Cardiac septum (tissue), 1 donor: ENCODE measurements at places on chromosomes 16 and 17.

GRCh38 chr16:1899641-1900451 lies 18.4 kb downstream of the HS3ST6 start:
- no peak for DNase-seq

DNA sequence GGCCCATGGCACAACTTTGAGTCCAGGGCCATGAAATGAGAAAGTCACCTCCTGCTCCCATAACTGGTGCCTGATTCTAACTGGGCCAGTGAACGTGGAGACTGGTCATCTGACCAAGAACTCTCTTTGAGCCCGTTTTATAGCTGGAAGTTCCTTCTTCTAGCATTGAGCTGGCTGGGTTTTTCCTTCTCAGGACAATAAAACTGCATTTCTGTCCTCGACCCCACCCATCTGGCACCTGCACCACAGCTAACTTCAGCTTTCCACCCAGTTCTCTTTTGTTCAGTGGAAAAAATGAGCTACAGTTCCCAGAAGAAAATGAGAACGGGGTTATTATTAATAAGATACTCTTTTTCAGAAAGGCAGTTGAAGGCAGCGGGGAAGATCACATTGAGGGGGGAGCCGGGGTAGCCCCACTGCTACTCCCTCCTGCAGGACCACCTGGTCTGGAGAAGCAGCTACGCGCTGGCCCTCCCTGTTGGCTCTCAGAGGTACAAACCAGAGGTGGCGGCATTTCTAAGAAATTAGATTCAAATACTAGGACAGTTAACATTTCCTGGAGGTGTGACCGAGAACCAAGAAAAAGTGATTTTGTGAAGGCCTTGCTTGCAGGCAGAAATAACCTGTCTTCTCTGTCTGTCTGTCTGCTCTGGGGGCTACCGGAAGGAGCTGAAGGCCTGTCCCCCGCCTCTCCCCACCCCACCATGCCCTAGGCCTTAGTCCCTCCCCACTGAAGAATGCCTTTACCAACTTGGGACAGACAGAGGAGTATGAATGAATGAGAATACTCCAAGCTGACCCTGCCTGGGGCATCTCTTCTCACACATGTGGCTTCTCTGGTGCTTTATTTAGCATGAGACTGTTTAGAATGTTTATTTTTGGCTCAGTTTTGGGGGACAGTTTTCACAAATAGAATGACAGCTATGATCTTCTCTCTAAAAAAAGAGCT lies 123.9 kb downstream of the XYLT1 start:
- DNase-seq: no peak

DNA sequence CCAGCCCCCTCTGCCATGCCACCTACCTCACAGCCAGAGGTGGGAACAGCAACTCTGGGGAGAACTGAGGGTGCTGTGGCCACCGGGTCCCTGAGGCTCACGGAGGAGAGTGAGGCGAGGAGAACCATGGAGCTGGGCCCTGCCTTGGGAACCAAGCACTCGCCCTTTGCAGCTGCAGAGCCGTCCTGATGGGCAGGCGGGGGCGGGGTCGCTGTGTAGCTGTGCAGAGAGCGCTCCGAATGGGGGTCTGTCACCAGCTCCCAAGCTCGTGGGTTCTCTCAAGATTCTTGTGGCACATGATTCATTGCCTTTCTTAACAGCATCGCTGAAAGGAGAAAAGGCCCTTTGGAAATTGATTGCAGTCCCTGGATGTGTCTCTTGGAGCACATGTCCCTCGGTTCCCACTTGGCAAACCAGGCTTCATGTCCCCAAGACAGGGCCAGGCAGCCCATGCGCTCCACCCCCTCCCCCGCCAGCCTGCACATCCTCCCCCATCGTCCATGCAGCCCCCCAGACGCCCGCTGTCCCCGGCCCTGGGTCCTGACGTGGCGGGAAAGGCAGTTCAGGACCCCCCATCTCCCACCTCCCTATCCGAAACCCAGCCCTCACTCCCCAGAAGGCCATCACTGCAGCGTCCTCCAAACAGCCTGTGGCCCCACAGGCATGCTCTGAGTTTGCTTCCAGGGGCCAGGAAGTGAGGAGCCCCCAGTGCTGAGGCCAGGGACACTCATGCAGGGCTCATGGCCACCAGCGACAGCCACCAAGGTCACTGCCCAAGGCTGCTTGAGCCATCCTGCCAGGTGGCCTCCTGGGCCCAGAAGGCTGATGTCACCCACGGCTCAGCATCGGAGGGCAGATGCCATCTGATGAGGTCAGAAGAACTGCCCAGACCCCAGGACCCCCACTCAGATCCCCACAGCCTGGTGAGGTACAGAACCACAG lies 20.6 kb upstream of the CHMP6 start:
- DNase-seq: no peak

- DNase-seq: no peak
Measured at GRCh38 chr17:36104701-36105181, 1.1 kb downstream of the CCL4 start.

GRCh38 chr17:60039114-60039846 lies 39.4 kb downstream of the HEATR6 start:
- DNase-seq: no peak

DNA sequence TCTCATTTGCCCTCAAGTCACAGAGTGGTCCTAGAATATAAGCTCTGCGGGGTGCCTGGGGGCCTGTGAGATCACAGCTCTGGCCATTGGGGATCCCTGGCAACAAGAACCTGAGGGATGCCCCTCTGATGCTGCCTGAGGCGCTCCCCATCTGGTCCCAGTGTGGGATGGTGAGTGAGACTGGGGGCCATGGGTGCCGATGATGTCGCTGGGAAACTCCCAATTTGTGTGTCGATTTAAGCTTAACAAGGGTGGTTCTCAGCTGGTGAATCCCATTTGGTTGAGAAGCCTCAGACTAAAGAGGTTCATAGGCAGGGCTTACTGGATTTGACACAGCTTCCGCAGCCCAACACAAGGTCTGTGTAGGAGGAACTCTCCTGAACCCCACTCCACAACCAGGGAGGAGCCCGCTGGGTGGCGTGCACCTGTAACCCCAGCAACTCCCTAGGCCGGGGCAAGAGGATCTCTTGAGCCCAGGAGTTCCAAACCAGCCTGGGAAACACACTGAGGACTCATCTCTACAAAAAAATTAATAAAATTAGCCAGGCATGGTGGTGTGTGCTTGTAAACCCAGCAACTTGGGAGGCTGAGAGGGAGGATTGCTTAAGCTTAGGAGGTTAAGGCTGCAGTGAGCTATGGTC lies 63.7 kb upstream of the SIAH1 start:
- no peak for DNase-seq

- no peak for DNase-seq
Measured at GRCh38 chr17:39276113-39276512, 50.4 kb upstream of the STAC2 start.

- no peak for DNase-seq
Measured at GRCh38 chr17:40625311-40625710, 22.3 kb downstream of the SMARCE1 start.

DNA sequence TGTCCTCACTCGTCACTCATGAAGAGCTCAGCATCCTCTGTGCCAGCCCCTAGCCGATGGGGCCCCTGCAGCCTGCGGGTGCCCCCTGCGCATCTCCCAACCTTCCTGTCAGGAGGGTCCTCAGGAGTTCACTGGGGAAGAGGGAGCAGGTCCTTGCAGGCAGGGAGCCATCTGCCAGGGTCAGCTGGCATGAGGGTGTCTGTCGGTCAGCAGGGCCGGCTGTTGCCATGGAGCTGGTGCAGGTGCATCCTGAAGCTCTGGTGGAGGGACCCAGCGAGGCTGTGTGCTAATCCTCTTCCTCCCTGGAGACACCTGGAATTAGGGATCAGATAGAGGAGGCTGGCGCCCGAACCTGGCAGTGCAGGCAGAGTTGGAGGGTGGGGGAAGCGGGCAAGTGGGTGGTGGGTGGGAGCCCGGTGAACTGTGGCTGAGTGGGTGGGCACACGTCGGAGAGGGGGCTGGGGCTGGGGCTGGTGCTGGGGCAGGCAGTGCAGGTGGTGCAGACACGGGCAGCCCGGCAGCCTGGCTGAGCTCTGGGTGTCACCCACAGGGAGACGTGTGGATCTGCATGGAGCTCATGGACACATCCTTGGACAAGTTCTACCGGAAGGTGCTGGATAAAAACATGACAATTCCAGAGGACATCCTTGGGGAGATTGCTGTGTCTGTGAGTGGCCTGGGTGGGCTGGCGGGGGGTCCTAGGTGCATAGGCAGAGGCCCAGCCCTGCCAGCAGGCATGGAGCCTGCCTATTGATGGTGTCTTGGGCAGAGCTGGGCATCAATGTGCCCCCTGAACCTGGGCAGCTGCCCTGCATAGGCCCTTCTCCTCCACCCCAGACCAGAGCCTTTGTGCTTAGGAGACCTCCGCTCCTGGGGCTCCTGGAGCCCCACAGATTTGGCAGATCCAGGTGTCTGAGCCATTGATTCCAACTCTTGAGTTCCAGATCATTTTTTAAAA lies 17.4 kb downstream of the MAP2K3 start:
- no peak for DNase-seq

DNA sequence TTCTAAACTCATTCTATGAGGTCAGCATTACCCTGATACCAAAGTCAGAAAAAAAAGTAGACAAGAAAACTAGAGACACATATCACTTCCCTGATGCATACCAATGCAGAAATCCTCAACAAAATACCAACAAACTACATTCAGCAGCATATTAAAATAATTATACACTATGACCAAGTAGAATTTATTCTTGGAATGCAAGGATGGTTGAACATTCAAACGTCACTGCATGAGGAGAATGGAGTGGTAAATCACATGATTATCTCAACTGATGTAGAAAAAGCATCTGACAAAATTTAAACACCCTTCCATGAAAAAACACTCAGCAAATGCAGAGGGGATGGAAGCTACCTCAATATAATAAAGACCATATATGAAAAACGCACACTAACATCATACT lies 155.0 kb upstream of the KCNJ18 start:
- DNase-seq: no peak

GRCh38 chr16:19269098-19269497 lies 16.4 kb upstream of the CLEC19A start:
- DNase-seq: no peak

DNA sequence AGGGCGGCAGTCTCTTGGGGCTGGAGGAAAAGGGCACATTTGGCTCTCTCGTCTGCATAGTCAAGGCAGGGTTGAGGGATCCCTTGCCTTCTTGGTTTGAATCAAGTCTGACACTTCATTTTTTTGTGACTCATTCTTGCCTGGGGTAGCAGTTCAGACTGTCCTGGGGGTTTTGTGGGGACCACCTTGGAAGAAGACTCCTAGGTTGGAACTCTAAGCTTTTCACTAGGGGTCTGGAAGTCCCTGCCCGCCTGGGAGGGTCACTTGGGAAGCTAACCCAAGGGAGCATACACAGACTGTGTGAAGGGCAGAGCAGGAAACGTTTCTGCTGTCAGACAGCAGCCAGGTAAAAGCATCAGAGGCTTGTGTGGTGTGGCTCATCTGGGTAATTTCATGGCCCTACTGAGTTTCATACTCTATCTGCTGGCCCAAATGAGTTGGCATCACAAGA lies 11.3 kb downstream of the YPEL2 start:
- DNase-seq: no peak

- DNase-seq: no peak
Measured at GRCh38 chr17:31391496-31391949, at the start of gene RAB11FIP4. TSS of gene RAB11FIP4 (plus strand) at chr17:31391675. CDS start at chr17:31391853, 178 bp downstream.

DNA sequence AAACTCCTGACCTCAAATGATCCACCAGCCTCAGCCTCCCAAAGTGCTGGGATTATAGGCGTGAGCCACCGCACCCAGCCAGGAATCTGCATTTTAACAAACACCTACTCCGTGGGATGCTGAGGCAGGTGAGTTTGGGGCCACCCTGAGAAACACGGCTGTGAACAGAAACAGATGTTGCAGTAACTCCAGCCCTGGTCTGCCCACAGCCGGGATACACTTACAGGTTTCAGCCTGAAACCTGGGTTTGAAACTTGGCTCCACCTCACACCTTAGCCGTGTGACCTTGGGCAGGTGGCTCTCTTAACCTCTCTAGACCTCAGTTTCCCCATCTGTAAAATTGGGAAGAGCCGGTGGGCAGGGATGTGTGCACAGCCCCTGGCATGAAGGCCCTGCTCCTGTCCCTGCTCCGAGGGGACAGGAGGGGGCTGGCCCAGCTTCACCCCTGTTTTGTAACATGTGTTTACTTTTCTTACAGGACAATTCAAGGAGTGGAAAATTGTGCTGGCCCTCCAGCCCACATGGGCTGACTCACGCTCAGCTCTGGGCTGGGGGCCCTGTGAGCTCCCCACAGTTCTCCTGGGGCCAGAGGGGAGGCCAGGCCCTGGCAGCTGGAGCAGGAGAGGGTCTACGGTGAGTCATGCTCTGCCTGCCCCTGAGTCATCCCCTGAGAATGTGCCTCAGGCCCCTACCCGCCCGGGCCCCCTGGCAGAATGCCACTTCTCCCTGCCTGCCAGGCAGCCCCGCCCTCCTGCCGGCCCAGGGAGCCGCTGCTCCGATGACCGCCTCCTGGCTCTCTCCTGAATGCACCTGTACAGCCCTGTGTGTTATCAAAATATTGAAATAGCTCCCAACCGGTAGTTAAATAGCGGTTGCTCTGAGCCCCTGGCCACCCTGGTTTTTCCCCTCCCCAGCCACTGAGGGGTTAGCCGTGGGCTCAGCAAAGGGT lies 7.7 kb upstream of the PPL start:
- peak; percentile 91 for DNase-seq

DNA sequence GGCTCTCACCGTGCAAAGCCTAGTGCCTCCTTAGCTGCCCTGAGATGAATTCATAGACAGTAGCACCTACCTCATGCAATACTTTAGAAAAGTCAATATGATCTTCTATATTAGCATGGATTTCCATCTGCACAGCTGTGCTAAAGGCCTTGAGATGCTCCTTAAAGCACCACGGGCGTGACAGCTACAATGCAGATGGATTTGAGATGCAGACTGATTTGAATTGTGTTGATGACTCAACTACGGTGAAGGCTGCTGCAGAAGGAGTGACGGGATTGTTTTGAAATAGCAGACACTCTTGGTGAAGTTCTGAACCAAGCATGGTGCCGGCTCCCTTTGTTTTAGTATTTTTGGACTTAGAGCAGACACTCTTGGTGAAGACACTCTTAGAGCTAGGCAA lies 88.2 kb downstream of the SPECC1 start:
- DNase-seq: no peak

DNA sequence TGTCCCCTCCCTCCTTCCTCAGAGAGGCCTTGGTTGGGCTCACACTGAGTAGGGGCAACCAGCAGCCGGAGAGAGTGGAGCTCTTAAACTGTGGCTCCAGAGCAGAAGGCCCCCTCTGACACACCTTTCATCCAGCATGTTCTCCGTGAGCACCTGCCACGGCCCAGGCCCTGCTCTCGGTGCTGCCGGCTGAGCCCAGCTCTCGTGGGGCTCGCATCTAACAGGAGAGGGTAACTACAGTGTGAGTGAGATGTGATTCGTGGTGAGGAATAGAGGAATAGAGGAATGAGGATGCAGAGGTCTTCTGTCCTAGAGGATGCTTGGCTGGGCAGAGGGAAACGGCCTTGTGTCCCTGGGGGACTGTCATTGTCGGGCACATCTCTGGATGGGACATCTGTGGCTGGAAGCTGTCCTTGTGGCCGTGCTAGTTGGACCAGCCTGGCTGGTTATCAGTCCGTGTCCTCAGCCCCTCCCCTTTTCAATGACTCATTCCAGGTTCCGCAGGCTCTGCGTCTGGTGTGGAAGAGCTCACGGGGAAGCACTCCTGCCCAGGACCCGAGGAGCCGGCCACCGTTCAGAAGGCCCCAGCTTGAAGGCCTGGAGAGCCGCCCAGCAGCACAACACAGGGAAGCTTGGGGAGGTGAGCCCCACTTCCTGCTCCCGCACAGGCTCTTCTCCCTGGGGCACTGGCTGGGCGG lies 11.9 kb upstream of the DNASE1 start:
- no peak for DNase-seq

GRCh38 chr17:28712032-28712704 lies 480 bp upstream of the PROCA1 start:
- peak; percentile 87 for DNase-seq

- DNase-seq: no peak
Measured at GRCh38 chr17:35376245-35376644, 2.8 kb upstream of the SLFN11 start.
